ENCODE measurements at places on chromosomes 4 and X.

- no peak for DNase-seq
Measured at GRCh38 chr4:98242538-98242937, 18.6 kb upstream of the RAP1GDS1 start.

GRCh38 chr4:134174271-134174670, 27.3 kb downstream of the PABPC4L start:
- no peak for DNase-seq

- no peak for DNase-seq
Measured at GRCh38 chr4:177125656-177126055, 184.0 kb upstream of the NEIL3 start.

DNA sequence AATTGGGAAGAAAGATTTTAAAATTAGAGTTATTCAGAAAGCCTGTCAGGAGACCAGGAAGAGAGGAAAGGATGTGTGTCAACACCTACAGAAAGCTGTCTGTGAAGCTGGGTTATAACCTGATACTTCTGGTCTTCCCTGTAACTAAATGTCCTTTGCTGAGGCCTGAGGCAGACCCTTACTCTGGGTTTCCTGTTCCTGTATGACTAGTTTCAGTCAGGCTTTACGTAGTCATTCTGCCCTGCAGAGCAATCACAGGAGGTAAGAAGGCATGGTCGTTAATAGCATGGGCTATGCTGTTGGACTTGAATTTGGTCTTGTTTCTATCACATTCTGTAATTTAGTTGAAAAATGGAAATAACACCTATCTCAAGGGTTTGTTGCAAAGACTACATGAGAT, 110.5 kb upstream of the IGFBP7 start:
- no peak for DNase-seq
